ENCODE measurements at places on chromosomes 5 and 9.

GRCh38 chr9:116154976-116155697, 1.5 kb downstream of the PAPPA start:
- no peak for DNase-seq

DNA sequence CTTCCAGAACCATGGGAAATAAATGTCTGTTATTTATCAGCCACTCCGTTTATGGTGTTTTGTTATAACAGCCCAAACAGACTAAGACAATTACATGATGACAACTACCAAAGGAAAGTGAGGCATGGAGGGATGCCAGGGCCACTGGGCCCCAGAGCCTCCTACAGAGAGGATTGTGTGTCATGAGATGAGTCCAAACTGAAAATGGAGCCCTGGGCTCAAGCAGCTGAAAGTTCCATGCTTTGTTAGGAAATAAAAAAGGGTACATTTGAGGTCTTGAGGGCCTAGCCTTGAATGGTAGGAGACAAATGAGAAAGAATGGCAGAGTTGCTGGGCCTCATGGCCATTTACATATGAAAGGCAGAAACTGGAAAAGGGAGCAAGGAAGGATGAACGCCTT, 586.5 kb downstream of the CETN3 start:
- DNase-seq = no peak

- DNase-seq = no peak
These were observed 856 bp upstream of the PCDHGA3 start for GRCh38 chr5:141342773-141343172.

DNA sequence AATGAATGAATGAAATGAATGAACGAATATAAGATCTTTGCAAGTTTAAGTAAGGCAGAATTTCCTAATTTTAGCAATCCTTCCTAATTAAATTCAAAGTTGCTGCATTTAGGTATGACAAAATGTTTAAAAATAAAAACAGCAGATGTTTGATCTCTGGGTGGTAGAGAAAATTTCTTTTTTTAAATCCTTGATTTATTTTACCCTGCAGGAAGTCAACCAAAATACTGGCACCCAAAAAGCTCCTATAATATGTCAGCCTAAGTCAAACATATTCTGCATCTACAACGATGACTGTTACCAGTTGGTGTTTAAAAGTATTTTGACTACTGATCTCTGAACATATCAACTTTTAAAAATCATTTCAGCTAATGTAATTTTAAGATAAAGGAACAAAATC, 58.4 kb downstream of the TTC39B start:
- DNase-seq = no peak

DNA sequence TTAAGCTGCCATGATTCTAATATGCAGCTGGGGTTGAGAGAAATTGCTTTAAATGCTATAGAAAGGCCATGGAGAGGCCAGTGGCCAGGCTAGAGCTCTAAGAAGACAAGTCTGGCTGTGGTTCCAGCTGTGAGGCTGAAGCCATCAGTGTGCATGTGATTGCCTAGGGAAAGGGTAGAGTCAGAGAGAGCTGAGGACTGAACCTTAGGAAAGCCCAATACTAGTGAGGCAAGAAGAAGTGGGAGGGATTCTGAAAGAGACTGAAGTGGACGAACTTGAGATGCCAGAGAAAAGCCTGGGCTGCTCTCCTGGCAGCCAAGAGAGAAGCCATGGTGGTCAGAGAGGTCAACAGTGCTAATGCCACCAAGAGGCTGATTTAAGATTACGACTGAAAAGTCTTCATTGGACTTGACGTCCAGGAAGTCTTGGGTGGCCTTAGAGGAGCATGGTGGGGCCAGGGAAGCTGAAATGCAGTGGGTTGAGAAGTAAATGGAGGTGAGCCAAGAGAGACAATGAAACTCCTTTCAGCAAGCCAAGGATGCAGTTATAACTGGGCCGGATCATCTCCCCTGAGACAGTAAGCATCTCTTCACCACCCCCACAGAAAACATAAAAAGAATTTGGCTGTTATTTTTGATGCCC, 133.2 kb downstream of the TMEM174 start:
- DNase-seq = no peak

GRCh38 chr5:40689438-40689837, 9.7 kb downstream of the PTGER4 start:
- DNase-seq = no peak

DNA sequence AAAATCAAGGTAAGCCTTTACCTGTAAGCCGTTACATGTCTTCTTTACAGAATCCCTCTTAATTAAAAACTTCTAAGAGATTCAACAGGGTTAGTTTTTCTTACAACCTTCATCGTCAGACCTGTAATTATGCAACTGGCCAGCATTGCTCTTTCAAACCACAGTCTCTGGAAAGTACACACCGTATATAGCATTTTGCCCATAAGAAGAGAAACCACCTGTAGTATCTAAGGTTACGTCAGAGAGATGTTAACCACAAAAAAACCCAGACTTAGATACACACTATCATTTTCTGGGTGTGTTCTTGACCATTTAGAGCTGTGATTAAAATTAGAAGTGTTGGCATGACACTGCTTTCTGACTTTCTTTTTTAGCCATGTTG, 140.0 kb downstream of the MUSK start:
- DNase-seq = no peak

DNA sequence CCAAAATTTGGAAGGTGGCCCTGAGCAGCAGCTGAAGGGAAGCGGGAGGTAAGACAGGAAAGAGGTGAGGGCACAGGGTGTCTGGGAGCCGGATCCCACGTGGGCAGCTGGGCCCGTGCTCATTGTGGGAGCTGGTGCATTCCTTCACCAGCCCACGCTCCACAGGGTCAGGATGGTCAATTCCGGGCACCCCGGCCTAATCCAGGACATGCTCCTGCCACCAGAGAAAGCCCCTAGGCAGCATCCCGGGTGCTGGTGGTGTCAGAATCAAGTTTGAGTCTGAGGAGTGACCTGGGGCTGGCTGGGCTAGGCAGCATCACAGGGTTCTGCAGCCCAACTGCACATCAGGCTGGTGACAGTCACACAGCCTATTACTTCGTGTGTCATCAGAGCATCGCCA, 7.1 kb upstream of the PDCD6 start:
- no peak for DNase-seq

- no peak for DNase-seq
These were observed 64.6 kb upstream of the EPB41L4B start for GRCh38 chr9:109385499-109385898.

DNA sequence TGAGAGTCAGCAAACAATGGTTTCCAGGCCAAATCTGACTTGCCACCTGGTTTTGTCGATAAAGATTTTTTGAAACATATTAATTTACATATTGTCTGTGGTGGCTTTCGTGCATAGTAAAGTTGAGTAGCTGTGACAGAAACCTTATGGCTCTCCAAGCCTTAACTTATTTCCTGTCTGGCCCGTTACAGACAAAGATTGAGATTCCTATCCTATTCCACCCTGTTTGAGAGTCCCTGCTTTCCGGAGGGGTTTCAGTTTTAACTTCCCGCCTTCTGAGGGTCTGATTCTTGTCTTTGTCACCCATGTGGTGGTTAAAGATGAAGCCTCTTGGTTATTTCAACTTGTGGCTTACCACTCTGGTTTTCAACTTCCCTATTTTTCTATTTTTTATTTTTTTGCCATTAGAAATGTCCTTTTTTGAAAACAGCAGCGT, 11.4 kb downstream of the OTULIN start:
- no peak for DNase-seq

- DNase-seq = no peak
These were observed 12.8 kb upstream of the MGAT1 start for GRCh38 chr5:180815293-180815917.

- DNase-seq = no peak
These were observed 854.3 kb upstream of the DMAC1 start for GRCh38 chr9:8653855-8654254.

DNA sequence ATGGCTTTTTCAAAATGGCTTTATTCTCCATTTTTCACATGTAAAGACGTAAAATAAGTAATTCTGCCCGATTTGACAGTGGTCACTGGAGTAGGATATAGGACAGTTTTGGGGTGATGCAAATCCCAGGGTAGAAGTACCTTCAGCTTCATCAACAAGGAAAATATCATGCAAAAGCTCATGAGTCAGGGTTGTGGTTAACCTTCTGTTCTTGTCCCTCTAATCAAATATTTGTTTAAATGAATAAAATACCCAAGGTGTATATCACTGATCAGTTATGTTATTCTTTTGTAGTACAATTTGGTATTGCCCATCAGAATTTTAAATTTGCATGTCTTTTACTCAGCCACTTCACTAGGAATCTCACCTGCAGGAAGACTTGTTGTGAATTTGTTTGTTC, 40.0 kb downstream of the FBXL7 start:
- no peak for DNase-seq

GRCh38 chr5:6705088-6705487, 8.1 kb upstream of the TENT4A start:
- DNase-seq = no peak

DNA sequence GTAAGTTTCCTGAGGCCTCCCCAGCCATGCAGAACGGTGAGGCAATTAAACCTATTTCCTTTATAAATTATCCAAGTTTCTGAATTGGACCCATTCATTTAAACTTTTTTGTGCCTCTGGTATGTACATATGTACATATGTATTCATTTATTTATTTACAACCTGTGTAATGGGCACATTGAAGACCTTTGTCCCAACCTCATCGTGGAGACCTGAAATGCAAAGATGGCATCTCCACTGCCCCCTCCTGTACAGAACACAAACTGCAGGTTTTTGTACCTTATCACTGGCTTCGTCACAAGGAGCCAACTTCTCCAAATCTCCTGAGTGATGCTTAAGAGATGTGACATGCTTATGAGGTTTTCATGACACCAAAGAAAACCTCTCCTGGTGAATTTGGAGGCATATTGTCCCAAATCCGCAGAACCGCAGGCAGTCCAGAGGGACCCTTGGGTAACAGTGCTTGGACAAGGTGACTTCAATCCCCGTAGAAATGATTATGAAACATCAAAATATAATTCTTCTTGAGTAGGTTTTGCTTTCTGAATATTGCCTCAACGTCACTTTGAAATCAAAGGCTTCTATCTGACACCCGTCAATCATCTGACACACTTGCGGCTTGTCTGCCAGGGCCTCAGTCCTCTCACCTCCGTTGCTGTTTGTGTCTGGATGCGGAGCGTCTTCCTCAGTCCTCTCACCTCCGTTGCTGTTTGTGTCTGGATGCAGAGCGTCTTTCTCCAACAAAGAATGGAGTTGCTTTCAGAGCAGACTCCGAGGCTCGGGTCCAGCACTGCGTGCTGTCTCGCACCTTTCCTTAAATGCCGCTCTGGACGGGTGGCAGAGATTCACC, 135.0 kb upstream of the IRX4 start:
- DNase-seq = no peak

GRCh38 chr9:82385633-82386032, 397.1 kb downstream of the SPATA31D1 start:
- no peak for DNase-seq

DNA sequence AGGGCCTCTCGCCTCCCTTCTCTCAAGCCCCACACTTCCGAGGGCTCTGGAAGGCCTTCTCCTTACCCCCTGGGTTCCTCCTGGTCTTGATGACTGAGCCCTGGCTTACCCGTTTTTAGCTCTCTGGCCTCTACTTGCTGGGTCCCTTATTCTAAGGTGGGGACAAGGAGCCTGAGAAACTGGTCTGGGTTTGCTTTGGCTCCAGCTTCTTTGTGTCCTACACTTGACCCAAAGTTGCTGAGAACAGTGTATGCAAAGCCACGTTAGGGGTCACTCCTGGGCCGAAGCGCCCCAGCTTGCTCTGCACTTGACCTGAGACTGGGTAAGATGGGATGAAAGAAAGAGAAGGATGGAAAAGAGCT, 788 bp downstream of the ZNF346 start:
- DNase-seq = no peak

DNA sequence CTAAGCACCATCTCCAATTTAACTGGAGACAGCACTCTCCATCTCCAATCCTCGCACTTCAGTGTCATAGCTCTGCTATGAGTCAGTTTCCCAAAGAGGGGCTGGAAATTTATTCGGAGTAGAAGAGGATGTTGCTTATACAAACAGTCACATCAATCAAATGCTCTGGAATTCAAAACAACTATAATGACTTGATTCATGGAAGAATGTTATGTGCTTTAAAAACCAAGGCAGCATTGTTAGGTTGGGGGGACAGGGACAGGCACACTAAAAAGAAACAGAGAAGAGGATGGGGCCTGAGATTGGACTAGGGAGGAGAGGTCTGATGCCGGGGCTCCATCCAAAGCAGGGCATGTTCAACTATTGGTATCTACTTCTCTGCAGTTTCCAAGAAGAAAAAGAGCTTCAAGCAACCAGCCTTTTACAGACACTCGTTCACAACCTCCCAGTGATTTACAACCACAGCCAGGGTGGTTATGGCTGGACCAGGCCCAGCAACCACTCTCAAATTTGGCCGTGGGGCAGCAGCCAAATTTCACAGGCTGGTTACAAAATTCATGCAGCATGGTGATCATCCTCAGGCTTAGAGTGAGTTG, 117.5 kb upstream of the ZNF366 start:
- DNase-seq = no peak

DNA sequence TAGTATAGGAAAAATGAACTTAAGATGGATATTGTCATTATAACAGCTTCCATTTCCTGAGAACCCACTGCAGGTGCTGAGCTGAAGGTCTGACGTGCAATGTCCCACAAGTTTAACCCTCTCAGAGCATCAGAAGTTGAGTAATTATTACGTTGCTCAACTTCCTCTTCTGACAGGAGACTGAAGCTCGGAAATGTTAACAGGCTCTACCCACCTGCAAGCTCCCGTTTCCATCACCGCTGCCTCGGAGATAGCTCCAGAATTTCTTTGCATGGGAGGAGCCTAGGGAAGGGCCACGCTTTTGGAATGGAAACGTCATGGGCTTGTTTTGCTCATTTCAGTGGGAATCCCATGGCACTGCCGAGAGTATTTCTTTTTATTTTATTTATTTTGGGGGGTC, 1.0 kb upstream of the NTMT1 start:
- no peak for DNase-seq

- DNase-seq = no peak
These were observed 58.1 kb downstream of the DENND1A start for GRCh38 chr9:123871781-123872180.

DNA sequence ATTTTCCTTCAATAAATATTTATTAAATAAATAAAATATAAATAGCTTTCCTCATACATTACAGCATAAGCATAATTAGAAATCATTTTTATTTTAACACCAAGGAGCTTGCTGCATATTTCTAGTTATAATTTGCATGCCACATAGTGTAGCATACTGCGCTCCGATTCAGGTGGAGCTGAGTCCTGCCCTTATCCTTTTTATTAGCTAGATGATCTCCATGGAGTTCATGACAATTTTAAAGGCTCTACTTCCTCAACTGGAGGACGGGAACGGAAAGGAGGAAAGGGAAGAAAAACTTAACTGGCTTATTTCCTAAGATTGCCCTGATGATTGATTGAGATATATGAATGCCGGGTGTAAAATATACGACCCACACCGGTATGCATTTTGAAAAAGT, 385.2 kb downstream of the PLK2 start:
- DNase-seq = no peak

GRCh38 chr9:128936171-128936865, 11.1 kb downstream of the DOLK start:
- no peak for DNase-seq
